Activated CD8-positive, alpha-beta T cell treated with anti-CD3 and anti-CD28 coated beads, Interleukin-2, amount 10 ng/mL, durations not matched to agents 7 days and 5 days (primary cell): ENCODE measurements at places on chromosomes 4 and X. TPM values are rescaled to one million over a fixed set of nuclear protein-coding genes. Genes with fewer than 3 reads are reported as not detected.
A peak's percentile ranks its signal among the peaks of the same experiment; 100 is the strongest.

Gene MAGEA2B
- total RNA-seq = not detected

Gene C4orf36
- total RNA-seq = not detected

Gene CYSLTR1
- total RNA-seq = 3.3 TPM

Gene DMRTC1B
- 0.18 TPM for total RNA-seq

Gene LRP2BP
- 1.3 TPM for total RNA-seq

Gene AFP
- not detected for total RNA-seq

Gene DIAPH2
- 14.1 TPM for total RNA-seq

Gene TMPRSS11B
- total RNA-seq = not detected

Gene PRRG1
- total RNA-seq = not detected

Gene TMEM156
- 14.1 TPM for total RNA-seq

Gene PHKA2
- total RNA-seq = 23.6 TPM

Gene PRDM8
- total RNA-seq = 4.2 TPM

- no peak overlapping the region for H3K4me3 ChIP-seq
- no peak overlapping the region for H3K27ac ChIP-seq
- no peaks in the 10 kb centered on the region for H3K27me3 ChIP-seq
- DNase-seq = no peak
- H3K4me1 ChIP-seq = no peaks in the 10 kb centered on the region
- no peaks in the 10 kb centered on the region for H3K36me3 ChIP-seq
Measured at GRCh38 chr4:12778706-12779105, 705.4 kb downstream of the RAB28 start.

- H3K4me1 ChIP-seq = peaks cover 9% of the 10 kb centered on the region
- H3K36me3 ChIP-seq = peaks cover 12% of the 10 kb centered on the region
- H3K27ac ChIP-seq = no peak overlapping the region
- peaks cover 4% of the 10 kb centered on the region for H3K27me3 ChIP-seq
- no peak overlapping the region for H3K4me3 ChIP-seq
- DNase-seq = no peak
Measured at GRCh38 chr4:26124753-26125321, 196.0 kb upstream of the RBPJ start.

DNA sequence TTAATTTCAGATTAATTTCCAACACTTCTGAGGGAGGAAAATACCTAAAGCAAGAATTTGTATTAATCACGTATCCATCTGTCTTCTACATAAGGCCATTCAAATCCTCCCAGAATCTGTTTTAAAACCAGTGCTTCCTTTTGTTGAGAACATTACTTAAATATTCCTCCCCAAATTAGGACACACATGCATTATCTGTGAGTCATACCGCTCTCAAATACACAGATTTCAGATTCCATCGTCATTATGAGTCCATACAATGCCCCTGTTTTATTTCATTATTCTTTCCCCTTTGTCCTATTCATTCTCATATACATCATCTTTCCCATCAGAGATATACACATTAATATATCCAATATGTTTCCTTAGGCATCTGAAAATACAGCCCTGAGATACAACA, 57.3 kb upstream of the PRSS12 start:
- no peak overlapping the region for H3K4me3 ChIP-seq
- DNase-seq = no peak
- H3K36me3 ChIP-seq = no peaks in the 10 kb centered on the region
- peaks cover 4% of the 10 kb centered on the region for H3K27me3 ChIP-seq
- no peaks in the 10 kb centered on the region for H3K4me1 ChIP-seq

DNA sequence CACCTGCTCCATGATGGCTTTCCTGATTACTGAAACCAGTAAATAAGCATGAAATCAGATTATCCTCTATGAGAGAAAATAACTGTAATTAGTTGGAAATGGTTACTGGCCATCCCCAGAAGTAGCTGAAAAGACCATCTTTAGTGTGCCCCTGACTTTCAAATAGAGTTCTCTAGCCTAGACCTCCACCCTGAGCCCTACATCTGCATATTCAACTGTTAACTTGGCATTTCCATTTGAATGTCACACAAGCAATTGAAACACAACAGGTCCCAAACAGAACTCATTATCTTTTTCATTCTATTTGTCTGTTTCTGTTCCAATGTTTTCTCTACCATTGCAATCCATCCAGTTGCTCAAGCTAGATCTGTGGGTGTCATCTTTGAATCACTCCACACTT, 952.3 kb downstream of the RPA4 start:
- no peaks in the 10 kb centered on the region for H3K27me3 ChIP-seq
- H3K27ac ChIP-seq = no peak overlapping the region
- no peak overlapping the region for H3K4me3 ChIP-seq
- H3K4me1 ChIP-seq = no peaks in the 10 kb centered on the region
- no peak for DNase-seq

- H3K36me3 ChIP-seq = no peaks in the 10 kb centered on the region
- no peak overlapping the region for H3K27ac ChIP-seq
- peak; percentile 37 for DNase-seq
- H3K27me3 ChIP-seq = peaks cover 5% of the 10 kb centered on the region
- no peak overlapping the region for H3K4me3 ChIP-seq
- H3K4me1 ChIP-seq = no peaks in the 10 kb centered on the region
Measured at GRCh38 chr4:120718979-120719566, 203.5 kb downstream of the PRDM5 start.

- peak; percentile 16 for DNase-seq
- H3K4me3 ChIP-seq = no peak overlapping the region
- no peaks in the 10 kb centered on the region for H3K36me3 ChIP-seq
- no peak overlapping the region for H3K27ac ChIP-seq
- no peaks in the 10 kb centered on the region for H3K27me3 ChIP-seq
Measured at GRCh38 chr4:2251795-2252529, 9.9 kb downstream of the MXD4 start.

DNA sequence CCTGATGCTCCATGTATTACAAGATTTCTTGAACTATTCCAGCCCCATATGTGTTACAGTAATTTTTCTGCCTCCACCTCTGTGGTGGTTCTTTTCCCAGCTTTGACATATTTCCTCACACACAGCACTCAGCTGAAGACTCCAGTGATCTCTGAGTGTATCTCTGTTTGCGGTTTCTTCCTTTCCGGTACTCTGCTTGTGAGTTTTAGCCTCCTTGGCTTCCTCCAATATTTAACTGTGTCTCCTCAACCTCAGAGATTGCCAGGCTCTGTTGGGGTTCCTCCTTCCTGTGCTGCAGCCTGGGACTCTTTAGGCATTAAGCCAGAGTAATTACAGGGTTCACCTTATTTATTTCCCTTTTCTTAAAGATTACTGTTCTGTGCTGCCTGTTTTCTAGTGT, 73.2 kb downstream of the NFKB1 start:
- H3K4me1 ChIP-seq = peaks cover 68% of the 10 kb centered on the region
- no peak for DNase-seq
- peak overlapping the region; percentile 23 for H3K4me3 ChIP-seq

DNA sequence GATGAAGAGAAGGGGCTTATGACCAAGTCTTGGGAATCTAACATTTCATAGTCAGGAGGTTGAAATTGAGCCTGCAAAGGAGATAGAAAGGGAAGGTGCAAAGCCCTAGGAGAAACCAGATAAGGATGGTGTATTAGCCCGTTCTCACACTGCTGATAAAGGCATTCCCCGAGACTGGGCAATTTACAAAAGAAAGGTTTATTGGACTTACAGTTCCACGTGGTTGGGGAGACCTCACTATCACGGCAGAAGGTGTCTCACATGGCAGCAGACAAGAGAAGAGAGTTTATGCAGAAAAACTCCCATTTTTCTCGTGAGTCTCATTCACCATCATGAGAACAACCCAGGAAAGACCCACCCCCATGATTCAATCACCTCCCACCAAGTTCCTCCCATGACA, 129.5 kb upstream of the LNX1 start:
- H3K4me1 ChIP-seq = no peaks in the 10 kb centered on the region
- H3K36me3 ChIP-seq = no peaks in the 10 kb centered on the region
- no peak for DNase-seq
- H3K4me3 ChIP-seq = no peak overlapping the region

GRCh38 chr4:183249854-183250253, 70.2 kb downstream of the CLDN22 start:
- H3K36me3 ChIP-seq = no peaks in the 10 kb centered on the region
- no peak overlapping the region for H3K4me3 ChIP-seq
- peaks cover 2% of the 10 kb centered on the region for H3K27me3 ChIP-seq
- no peak overlapping the region for H3K27ac ChIP-seq

DNA sequence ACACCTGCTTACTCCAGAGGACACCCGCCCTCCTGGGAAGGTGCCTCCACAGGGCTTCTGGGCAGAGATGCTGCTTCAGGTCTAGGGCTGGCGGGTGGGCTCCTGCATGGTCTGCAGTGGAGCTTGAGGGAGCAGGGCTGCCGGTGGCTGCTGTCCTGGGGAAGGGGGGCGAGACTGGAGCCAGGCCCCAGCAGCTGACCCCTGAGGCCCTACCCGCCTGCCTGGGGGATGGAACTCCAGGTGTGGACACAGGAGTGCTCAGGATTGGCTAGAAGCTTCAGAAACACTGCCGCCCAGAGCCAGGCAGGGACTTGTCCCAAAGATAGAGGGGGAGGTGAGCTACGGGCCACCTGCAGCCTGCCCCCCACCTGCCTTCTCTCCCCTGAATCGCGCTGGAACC, 33.0 kb upstream of the ADRA2C start:
- H3K27ac ChIP-seq = no peak overlapping the region
- no peak for DNase-seq
- H3K27me3 ChIP-seq = no peaks in the 10 kb centered on the region
- no peak overlapping the region for H3K4me3 ChIP-seq
- H3K4me1 ChIP-seq = no peaks in the 10 kb centered on the region

- H3K36me3 ChIP-seq = no peaks in the 10 kb centered on the region
- no peak overlapping the region for H3K27ac ChIP-seq
- no peak overlapping the region for H3K4me3 ChIP-seq
- H3K4me1 ChIP-seq = peaks cover 12% of the 10 kb centered on the region
- peaks cover 6% of the 10 kb centered on the region for H3K27me3 ChIP-seq
Measured at GRCh38 chr4:77204621-77205020, 47.6 kb downstream of the CCNG2 start.

GRCh38 chr4:13920901-13921300, 293.4 kb upstream of the BOD1L1 start:
- no peaks in the 10 kb centered on the region for H3K36me3 ChIP-seq
- H3K27me3 ChIP-seq = no peaks in the 10 kb centered on the region
- no peak overlapping the region for H3K4me3 ChIP-seq
- no peak overlapping the region for H3K27ac ChIP-seq
- no peaks in the 10 kb centered on the region for H3K4me1 ChIP-seq

DNA sequence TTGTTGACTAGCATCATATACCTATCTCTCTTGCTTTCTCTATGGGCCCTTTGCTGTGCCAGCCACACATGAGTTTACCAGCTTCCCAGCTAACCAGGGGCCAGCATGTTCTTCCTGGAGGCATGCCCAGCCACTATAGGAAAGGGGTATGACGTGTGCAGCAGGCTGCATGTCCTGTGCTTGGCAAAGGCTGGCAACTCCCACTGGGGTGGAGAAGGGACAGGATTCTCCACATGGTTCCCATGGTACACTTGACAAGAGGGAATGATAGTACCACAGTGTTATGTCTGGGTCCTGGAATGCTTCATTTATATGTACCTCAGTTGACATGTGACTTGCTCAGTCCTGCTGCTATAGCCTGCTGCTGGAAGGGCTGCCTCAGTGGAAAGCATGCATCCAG, 78.8 kb downstream of the TMEM164 start:
- no peak for DNase-seq
- H3K36me3 ChIP-seq = peaks cover 5% of the 10 kb centered on the region
- H3K4me3 ChIP-seq = no peak overlapping the region
- no peak overlapping the region for H3K27ac ChIP-seq
- no peaks in the 10 kb centered on the region for H3K27me3 ChIP-seq

DNA sequence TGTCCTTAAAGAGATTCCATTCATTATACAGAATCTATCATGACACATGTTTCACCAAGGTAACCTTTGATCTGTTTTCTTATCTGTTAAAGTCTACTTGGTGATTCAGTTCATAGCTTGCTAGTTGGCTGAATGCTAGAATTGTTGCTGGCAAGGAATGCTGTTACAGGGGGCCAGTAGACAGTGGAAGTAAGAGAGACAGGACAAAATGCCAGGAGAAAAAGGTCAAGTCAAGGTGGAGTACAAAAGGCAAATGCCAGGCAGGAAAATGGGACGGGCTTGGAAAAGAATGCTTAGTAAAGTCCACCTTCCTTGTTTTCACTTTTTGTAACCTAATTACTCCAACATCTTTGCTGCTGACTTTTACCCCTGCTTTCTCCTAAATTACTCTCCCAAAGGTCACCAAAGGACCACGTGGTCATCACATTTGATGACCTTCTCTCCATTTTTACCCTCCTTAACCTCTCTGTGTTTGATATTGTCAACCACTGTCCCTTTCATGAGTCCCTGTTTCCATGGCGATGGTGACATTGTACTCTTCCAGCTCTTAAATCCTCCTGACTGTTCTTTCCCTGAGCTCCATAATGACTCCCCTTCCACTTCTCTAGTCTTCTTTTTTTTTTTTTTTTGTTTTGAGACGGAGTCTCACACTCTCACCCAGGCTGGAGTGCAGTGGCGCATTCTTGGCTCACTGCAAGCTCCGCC, 24.5 kb upstream of the TAPT1 start:
- no peaks in the 10 kb centered on the region for H3K27me3 ChIP-seq
- peaks cover 6% of the 10 kb centered on the region for H3K36me3 ChIP-seq
- no peaks in the 10 kb centered on the region for H3K4me1 ChIP-seq

DNA sequence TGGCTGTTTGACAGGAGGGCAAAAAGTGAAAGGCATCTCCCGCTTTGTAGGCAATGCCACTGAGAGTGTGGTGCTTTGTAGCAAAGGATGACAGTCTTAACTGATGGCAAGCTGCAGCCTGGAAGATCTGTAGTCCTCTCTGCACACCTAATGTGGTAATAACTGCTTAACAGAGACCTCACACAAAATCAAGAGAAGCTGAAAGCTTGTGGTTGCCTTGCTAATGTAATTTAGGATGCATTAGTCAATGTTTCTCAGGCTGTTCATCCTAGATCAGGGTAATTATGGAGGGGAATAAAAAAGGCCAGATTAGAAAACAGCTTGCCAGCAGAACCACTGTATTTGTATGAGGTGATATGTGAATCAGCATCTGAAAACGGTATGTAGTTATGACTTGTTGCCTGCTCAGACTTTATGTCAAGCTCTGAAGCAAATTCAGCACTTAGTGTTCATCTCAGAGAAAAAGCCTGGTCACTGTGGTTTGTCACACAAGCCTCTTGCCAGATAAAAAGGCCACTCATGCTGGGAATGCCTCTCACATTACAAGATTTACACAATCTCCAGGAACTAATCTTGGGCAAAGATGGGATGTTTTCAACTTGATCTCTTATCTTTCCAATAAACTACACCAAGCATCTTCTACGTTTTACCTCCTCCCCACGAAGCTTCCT, 130.8 kb downstream of the ENOX2 start:
- DNase-seq = no peak
- no peak overlapping the region for H3K27ac ChIP-seq
- no peaks in the 10 kb centered on the region for H3K36me3 ChIP-seq
- no peak overlapping the region for H3K4me3 ChIP-seq

DNA sequence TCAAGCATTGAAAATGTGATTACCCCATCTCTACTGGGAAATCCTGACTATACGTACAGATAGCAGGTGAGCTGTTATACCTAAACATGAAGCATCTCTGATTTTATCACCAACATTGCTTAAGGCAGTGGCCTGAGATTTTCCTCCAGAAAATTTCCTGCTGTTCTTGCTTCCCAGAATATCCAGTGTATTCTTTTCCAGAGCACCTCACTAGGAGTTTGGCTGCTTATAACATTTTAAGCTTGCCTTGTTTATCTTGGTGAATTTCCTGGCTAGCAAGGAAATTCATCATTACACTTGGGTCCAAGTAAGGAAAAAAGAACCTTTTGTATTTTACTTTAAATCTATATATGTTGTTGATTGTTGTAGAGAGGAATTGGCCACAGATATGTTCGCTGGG, 73.0 kb upstream of the CLCN4 start:
- peak overlapping the region; percentile 46 for H3K27ac ChIP-seq
- H3K27me3 ChIP-seq = no peaks in the 10 kb centered on the region
- DNase-seq = no peak
- no peak overlapping the region for H3K4me3 ChIP-seq
- peaks cover 22% of the 10 kb centered on the region for H3K36me3 ChIP-seq
- H3K4me1 ChIP-seq = peaks cover 41% of the 10 kb centered on the region
